HCT116 (cell line): ENCODE measurements at places on chromosomes 6 and 20. TPM values are rescaled to one million over a fixed set of nuclear protein-coding genes. Genes with fewer than 3 reads are reported as not detected.

EDN1 gene
- total RNA-seq = 0.22 TPM

DNA sequence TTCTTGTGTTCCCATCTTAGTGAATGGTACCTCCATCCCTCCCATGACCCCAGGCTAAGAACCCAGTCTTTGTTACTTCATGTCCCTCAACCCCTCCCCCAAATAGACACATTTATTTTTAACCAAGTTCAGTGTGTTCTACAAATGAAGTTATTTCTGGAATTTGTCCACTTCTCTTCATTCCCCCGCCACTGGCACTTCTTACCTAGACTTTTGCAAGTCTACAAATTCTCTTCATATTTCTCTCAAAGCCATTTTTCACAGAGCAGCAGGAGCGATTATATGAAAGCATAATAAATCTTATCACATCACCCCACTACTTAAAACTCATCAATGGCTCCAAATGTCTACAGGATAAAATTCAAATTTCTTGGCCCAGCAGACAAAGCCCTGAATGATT, 131.4 kb downstream of the BTBD9 start:
- DNase-seq = no peak

GRCh38 chr6:137353346-137353745, 134.2 kb upstream of the IFNGR1 start:
- DNase-seq = no peak

- no peak for DNase-seq
Measured at GRCh38 chr6:98842342-98843180, 8.2 kb downstream of the POU3F2 start.

SLC22A2 gene
- not detected for total RNA-seq

EFCAB8 gene
- 0.42 TPM for total RNA-seq

DNA sequence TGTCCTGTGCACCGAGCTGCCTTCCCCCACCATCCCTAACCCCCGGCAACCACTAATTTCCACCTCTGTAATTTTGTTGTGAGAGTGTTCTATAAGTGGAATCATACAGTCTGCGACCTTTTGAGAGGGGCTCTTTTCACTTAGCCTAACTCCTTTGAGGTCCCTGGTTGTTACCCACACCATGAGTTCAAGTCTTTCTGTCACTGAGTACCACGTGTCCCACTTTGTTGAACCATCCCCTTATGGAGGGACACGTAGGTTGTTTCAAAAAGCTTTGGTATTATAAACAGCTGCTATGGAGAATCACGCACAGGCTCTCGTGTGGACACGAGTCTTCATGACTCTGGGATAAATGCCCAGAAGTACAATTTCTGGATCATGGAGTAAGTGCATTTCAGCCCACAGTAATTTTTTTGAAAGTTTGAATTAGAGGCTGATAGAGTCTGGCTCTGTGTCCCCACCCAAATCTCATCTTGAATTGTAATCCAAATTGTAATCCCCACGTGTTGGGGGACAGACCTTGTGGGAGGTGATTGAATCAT, 9.5 kb downstream of the FAM209B start:
- no peak for DNase-seq

CRISP3 gene
- total RNA-seq = not detected

ADIG gene
- total RNA-seq = not detected

CAP2 gene
- total RNA-seq = 3.8 TPM

GRCh38 chr6:151661928-151662327, 145.6 kb upstream of the ESR1 start:
- peak; percentile 10 for DNase-seq

TRIM31 gene
- not detected for total RNA-seq

- no peak for DNase-seq
Measured at GRCh38 chr6:1591926-1592325, 17.8 kb upstream of the FOXC1 start.

- DNase-seq = no peak
Measured at GRCh38 chr20:10802236-10802635, 128.4 kb upstream of the JAG1 start.

DNA sequence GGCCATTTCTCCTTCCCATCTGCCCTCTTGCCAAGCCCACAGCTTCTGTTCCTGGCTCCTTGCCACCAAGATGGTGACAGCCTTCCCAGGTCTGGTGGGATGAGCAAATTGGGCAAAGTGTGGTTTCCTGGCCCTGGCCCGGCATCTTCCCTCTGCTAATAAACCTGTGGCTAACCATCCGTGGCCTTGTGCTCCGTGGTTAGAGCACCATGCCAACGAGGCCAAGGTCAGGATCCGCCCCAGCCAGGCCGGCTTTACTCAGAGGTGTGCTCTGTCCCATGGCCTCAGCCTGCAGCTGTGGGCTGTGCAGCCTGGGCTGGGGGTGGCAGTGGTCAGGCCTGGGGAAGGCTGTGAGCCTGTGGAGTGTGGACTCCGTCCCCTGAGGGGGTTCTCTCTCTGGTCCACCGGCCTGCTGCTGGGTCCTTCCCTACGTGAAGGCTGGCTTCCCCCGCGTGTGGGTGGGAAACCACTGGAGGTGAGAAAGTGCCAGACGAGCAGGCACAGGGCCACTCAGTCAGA, 117.4 kb downstream of the VEGFA start:
- DNase-seq = no peak

DNA sequence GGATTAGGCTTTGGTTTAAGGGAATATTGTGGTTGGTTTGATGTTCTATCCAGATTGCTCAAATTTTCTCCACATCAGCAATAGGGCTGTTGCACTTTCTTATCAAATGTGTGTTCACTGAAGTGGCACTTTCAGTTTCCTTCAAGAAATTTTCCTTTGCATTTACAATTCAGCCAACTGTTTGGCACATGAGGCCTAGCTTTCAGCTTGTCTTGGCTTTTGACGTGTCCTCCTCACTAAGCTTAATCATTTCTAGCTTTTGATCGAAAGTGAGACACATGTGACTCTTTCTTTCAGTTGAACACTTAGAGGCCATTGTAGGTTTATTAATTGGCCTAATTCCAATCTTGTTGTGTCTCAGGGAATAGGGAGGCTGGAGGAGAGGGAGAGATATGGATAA, 104.8 kb downstream of the FLRT3 start:
- no peak for DNase-seq

GRM1 gene
- not detected for total RNA-seq

ZNF451 gene
- total RNA-seq = 49.1 TPM

LY6G6F gene
- not detected for total RNA-seq

GATA5 gene
- total RNA-seq = not detected

NNAT gene
- total RNA-seq = not detected

CEBPB gene
- total RNA-seq = 113 TPM

HACE1 gene
- 10.9 TPM for total RNA-seq

- no peak for DNase-seq
Measured at GRCh38 chr6:117933471-117933870, 26.4 kb downstream of the SLC35F1 start.

MACROD2 gene
- 3.7 TPM for total RNA-seq

DNA sequence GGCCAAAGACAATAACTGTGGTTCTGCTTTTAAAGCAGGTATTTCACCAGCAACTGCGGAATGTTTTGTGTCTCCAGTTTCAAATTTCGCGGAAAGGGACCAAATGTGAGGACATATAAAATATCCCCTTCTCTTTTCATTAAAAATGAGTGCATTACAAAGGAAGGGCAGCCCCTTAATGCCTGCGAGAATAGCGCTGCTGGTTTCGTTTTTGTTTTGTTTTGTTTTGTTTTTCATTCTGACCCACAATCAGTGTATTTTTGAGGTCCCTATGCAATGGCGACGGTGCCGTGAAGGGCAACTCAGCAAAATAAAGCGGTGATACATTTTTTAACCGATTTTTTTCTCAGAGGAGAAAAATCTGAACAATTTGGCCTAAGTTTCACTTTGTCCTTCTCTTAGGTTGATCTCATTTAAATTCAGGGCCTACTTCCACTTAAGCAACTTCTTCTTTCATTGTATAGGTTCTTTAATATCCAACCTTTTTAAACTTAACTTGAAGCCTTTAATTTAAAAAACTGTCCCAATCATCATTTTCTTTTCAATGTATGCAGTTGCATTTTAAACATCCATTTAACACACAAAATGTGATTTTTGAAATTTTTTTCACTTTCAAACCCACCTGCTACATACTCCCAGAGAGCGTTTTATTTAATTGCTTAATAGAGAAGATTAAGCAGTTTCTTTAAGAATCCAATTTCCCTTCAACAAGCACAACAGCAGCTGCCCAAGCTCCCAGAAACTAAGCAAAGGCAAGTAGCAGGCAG, 2.9 kb upstream of the HIVEP2 start:
- DNase-seq = no peak

PI16 gene
- total RNA-seq = 0.59 TPM

GRCh38 chr6:37866590-37867507, 47.3 kb downstream of the ZFAND3 start:
- no peak for DNase-seq

DNA sequence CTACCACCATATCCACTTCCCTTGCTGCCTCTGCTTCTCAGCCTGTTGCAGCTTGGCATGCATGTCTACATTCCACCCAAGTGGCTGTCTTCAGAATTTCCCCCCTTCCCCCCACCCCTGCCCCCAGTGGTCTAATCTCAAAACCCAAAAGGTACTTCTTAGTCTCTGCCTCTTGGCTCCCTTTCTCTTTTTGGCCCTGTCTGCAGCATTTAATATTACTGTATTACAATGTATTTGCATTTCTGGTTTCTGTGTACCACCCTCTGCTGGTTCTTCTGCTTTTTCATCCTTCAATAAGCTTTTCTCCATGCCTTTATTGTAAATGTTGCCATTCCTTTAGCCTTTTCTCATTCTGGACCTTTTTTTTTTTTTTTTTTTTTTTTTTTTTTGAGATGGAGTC, 43.0 kb downstream of the RPRD1B start:
- no peak for DNase-seq

- DNase-seq = no peak
Measured at GRCh38 chr6:121614115-121614514, 178.7 kb downstream of the GJA1 start.

DNA sequence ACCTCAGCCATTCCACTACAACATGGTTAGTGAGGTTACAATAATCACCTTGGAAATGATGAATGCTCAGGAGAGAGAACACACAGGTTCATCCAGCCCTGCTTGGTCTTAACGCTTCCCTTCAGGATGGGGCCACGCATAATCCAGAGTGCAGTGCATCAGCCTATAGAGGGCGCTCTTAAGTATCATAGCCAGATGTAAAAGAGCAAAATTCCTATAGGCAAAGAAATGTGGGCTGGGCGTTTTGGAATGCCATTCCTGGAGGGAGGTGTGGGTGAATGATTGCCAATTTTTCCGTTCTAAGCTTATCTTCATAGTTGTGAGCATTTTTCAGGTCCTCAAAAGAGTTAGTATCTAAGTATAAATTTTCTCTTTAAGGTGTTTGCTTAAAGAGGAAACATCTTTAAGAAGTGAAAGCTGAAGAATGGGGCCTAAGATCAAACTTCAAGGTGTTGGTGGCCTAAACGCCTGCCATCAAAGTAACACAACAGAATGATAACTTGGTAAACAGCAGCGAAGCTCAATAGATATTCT, 1.8 kb downstream of the RIPOR2 start:
- DNase-seq = peak; percentile 57

ZNF334 gene
- total RNA-seq = not detected

DNA sequence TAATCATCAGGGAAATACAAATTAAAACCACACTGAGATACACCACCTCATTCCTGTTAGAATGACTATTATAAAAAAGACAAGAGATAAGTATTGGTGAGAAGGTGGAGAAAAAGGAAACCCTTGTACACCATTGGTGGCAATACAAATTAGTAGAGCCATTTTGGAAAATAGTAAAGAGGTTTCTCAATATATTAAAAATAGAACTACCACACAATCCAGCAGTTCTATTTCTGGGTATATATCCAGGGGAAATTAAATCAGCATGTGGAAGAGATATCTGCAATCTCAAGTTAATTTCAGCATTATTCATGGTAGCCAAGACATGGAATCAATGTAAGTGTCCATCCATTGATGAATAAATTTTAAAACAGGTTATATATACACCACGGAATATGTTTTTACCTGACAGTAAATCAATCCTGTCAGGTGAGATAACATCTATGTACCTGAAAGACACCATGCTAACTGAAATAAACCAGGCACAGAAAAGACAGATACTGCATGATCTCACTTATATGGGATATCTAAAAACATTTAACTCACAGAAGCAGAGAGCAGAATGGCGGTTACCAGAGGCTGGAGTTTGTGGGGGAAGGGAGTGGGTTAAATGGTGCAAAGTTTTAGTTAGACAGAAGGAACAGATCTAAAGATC, 64.1 kb downstream of the SHPRH start:
- no peak for DNase-seq

- no peak for DNase-seq
Measured at GRCh38 chr6:128397996-128398395, 122.4 kb downstream of the PTPRK start.

DNA sequence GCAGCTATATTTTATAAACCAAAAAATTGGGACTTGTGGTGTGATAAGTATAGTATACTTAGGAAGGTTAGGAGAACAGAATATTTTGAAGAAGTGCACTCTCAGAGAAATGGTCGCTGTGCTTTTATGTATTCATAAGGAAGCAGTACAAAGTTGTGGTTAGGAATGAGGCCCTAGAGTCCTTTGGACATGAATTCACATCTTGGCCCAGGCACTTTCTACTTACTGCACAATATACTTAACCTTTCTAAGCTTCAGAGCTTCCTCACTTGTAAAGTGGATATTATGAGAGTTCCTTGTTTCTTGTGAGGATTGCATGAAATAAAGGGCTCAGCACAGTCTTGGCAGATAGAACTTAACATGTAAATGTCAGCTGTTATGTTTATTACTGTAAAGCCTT, 21.0 kb upstream of the SERINC3 start:
- no peak for DNase-seq

TFAP2D gene
- not detected for total RNA-seq

- DNase-seq = no peak
Measured at GRCh38 chr6:84278321-84278998, 51.0 kb upstream of the CEP162 start.

DNA sequence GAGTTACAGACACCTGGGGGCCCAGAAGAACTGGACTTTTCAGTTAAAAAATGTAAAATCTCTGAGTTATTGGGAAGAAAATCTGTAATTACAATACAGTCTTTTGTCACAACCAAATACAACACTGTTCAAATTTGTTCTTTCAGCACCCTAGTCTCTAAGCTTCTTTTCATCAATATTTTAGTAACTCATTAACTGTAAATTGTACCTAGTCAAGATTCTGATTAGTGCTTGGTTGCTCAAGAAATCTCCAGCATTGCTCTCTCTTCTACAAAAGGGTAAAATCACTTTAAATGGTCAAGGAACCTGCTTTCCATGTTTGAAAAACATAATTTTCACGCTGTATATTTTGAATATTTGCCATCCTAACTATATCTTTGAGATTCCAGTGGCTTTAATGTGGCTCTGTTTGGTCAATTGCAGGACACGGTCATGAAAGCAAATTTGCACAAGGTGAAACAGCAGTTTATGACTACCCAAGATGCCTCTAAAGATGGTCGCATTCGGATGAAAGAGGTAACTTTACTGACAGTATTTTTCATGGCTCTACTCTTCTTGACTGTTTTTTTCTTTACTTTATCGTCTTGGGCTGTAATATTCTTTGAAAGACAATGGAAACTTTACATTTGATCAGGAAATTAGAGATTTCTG, 9.2 kb downstream of the SCGN start:
- DNase-seq = no peak

GRCh38 chr6:107657755-107658461, 166.2 kb downstream of the SCML4 start:
- DNase-seq = no peak

GRCh38 chr6:125815080-125815910, 24.5 kb downstream of the NCOA7 start:
- no peak for DNase-seq

- DNase-seq = no peak
Measured at GRCh38 chr6:43171707-43172103, 636 bp downstream of the SRF start.

CSNK2B gene
- total RNA-seq = 210 TPM
